ENCODE measurements at places on chromosomes 11 and 22.

- no peak for DNase-seq
Observed at GRCh38 chr22:42626951-42627625, 12.4 kb upstream of the POLDIP3 start.

GRCh38 chr11:100810146-100810545, 123.1 kb downstream of the ARHGAP42 start:
- no peak for DNase-seq

GRCh38 chr11:129888451-129888850, 6.9 kb downstream of the NFRKB start:
- DNase-seq = no peak

GRCh38 chr11:70820712-70821111, 422.4 kb downstream of the CTTN start:
- DNase-seq = no peak

- no peak for DNase-seq
Observed at GRCh38 chr11:38796281-38796680, 2198.2 kb upstream of the RAG2 start.

DNA sequence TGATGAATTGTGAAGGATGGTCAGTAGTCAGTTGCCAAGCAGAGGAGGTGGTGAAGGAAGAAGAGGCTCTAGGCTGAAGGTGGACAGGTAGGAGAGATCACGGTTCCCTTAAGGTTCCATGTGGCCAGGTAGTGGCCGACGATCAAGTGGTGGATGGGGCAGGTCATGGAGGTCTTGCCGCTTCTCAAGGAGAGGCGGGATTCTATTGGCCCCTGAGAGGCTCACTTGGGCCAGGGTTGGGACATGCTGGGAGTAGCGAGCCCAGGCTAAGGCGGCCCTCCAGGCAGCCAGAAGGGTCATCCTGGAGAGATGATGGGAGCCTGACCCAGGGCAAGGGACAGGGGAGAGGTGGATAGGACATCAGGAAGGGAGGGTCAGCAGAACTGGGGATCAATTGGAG, 20.9 kb upstream of the TMPRSS4 start:
- DNase-seq = no peak

- no peak for DNase-seq
Observed at GRCh38 chr11:64396079-64396591, 37.2 kb downstream of the RPS6KA4 start.

- DNase-seq = no peak
Observed at GRCh38 chr11:34408580-34409172, 30.1 kb upstream of the CAT start.

GRCh38 chr11:79150966-79151365, 289.9 kb downstream of the TENM4 start:
- DNase-seq = no peak

DNA sequence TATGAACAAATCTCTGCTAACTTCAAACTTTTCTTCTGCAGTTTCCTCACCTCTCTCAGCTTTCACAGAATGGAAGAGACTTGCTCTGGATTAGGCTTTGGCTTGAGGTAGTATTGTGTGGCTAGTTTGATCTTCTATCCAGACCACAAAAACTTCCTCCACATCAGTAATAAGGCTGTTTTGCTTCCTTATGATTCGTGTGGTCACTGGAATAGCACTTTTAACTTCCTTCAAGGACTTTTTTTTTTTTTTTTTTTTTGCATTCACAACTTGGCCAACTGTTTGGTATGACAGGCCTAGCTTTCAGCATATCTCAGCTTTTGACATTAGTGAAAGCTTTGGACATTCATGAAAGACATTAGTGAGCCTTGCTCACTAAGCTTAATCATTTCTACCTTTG, 47.5 kb upstream of the LRRC55 start:
- DNase-seq = no peak

DNA sequence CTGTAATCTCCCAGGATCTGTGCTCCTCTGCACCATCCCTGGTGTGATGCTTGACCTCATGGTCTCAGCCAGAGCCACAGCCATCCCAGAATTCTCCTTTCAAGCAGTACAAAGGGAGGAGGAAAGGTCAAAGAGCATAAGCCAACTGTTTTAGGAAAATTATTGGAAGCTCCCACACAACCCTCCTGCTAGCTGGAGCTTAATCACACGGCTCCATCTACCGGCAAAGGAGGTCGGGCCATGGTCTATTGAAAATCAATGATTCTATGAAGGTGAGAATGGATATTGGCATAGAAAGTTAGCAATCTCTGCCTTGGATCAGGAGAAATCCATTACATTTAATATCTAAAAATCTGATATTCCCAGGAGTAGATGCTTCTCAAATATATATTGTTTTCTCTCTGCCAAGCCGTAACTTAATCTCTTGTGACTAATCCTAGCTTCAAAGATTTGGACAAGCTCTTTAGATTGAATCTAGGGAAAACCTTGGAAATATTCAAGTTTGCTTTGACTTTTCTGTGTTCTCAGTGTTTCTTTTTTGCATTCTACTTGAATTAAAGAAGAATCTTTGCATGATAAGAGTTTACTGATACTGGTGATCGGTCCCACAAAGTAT, 259.6 kb downstream of the NTM start:
- DNase-seq = no peak

- DNase-seq = no peak
Observed at GRCh38 chr11:128210148-128210940, 377.0 kb downstream of the ETS1 start.

- no peak for DNase-seq
Observed at GRCh38 chr11:85726381-85726780, 40.4 kb upstream of the CCDC89 start.

GRCh38 chr11:103279821-103280220, 170.6 kb downstream of the DYNC2H1 start:
- DNase-seq = no peak
